ENCODE measurements at places on chromosomes 6 and 20. TPM values are rescaled to one million over a fixed set of nuclear protein-coding genes. Genes with fewer than 3 reads are reported as not detected.

The KIF25 gene
- total RNA-seq, result not detected

The MGME1 gene
- 37.1 TPM for total RNA-seq

The LRP11 gene
- 27.8 TPM for total RNA-seq

The BFSP1 gene
- 8.8 TPM for total RNA-seq

The ZNF831 gene
- 0.15 TPM for total RNA-seq

The WFDC13 gene
- total RNA-seq, result not detected

The TSBP1 gene
- not detected for total RNA-seq

GRCh38 chr20:57220337-57221145 lies 45.9 kb downstream of the BMP7 start:
- H3K27me3 ChIP-seq, result no peaks in the 10 kb centered on the region
- DNase-seq, result no peak
- no peak overlapping the region for H3K27ac ChIP-seq
- H3K4me1 ChIP-seq, result peaks cover 6% of the 10 kb centered on the region

GRCh38 chr20:40471261-40471629 lies 217.8 kb downstream of the MAFB start:
- no peak for DNase-seq
- H3K27me3 ChIP-seq, result peaks cover 6% of the 10 kb centered on the region
- no peaks in the 10 kb centered on the region for H3K36me3 ChIP-seq

DNA sequence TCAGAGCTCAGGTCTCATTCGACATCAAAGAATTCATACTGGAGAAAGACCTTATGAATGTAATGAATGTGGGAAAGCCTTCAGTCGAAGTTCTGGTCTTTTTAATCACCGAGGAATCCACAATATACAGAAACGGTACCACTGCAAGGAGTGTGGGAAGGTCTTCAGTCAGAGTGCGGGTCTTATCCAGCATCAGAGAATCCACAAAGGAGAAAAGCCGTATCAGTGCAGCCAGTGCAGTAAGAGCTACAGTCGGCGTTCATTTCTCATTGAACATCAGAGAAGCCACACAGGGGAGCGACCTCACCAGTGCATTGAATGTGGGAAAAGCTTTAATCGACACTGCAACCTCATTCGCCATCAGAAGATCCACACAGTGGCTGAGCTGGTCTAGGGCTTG lies 7.7 kb downstream of the ZSCAN9 start:
- peaks cover 30% of the 10 kb centered on the region for H3K36me3 ChIP-seq
- no peaks in the 10 kb centered on the region for H3K27me3 ChIP-seq
- H3K4me3 ChIP-seq, result no peak overlapping the region
- no peaks in the 10 kb centered on the region for H3K4me1 ChIP-seq
- H3K27ac ChIP-seq, result no peak overlapping the region
- no peak for DNase-seq

DNA sequence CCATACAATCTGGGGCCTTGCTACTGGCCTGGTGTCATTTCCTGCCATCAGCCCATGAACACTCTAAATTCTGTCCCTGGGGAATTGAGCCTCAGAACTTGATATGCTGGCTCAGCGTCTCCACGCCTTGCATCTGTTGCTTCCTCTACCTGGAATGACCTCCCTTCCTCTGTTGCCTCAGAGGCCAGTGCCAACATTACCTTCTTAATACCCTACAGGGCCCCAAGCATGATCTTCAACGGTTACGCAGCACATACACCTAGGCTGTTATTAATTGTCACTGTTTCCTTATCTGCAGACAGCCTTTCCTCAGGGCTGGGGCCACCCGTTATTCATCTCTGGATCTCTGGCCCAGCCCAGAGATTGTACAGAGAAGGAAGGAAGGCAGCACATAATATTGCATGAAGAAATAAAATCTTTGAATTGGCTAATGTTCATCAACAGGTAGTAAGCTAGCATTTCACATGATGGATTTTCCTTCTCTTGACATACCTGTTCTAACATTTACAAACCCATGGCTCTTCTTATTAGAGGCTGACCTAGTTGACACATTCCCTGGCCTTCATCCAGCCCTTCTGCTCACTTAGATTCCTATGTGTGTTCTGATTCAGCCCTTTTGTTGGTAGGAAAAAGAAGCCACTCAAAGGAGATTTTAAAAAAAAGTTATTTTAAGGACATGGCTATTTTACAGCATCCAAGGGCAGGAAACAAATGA lies 8.4 kb upstream of the RNF182 start:
- peaks cover 23% of the 10 kb centered on the region for H3K4me1 ChIP-seq
- H3K27ac ChIP-seq, result no peak overlapping the region
- no peaks in the 10 kb centered on the region for H3K36me3 ChIP-seq

DNA sequence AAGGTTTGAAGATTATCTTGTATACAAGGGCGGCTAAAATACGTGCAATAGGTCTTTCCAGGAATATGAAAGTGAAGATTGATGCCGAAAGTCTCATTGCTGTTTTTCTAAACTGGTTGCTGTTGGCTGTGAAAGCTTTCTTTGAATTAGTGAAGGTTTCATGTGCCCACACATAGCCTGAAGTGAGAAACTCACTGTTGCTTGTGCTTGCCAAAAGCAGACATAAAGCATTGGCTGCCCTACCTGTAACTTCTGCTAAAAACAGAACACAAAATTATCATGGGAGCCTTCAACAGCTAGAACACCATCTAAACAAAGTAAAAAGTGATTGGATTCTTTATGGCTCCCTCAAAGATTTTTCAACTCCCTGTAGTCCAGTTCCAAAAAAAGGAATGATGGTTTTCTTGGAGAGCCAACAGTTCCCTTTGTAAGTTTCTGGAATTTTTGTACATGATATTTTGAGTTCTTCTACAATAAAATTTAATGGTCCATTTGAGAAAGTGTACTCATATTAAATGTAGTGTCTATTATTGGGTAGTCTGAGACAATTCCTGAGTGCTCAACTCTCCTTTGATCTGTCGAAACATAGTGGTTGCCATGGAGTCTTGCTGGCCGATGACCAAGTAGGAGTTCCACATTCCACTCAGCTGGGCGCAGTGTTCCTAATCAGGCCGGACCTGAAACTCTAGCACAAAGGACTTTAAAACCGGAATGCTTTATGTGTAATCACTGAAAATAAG lies 68.5 kb downstream of the PLEKHG1 start:
- peaks cover 21% of the 10 kb centered on the region for H3K4me1 ChIP-seq
- no peak overlapping the region for H3K4me3 ChIP-seq
- no peaks in the 10 kb centered on the region for H3K36me3 ChIP-seq
- H3K27ac ChIP-seq, result no peak overlapping the region
- H3K27me3 ChIP-seq, result no peaks in the 10 kb centered on the region

GRCh38 chr6:51865996-51866395 lies 221.4 kb downstream of the PKHD1 start:
- no peaks in the 10 kb centered on the region for H3K4me1 ChIP-seq
- H3K36me3 ChIP-seq, result no peaks in the 10 kb centered on the region
- no peak overlapping the region for H3K27ac ChIP-seq
- no peak overlapping the region for H3K4me3 ChIP-seq
- no peaks in the 10 kb centered on the region for H3K27me3 ChIP-seq
- no peak for DNase-seq

GRCh38 chr6:42889815-42890214 lies 10.4 kb downstream of the RPL7L1 start:
- peak overlapping the region; percentile 93 for H3K4me3 ChIP-seq
- H3K4me1 ChIP-seq, result peaks cover 18% of the 10 kb centered on the region
- peaks cover 10% of the 10 kb centered on the region for H3K36me3 ChIP-seq
- no peak for DNase-seq

- no peak overlapping the region for H3K27ac ChIP-seq
- H3K4me1 ChIP-seq, result 0 out of 2 replicates have a peak, but pooled peaks cover 3% of the 10 kb centered on the region
- H3K27me3 ChIP-seq, result no peaks in the 10 kb centered on the region
- H3K36me3 ChIP-seq, result no peaks in the 10 kb centered on the region
Measured at GRCh38 chr6:10883312-10884244, 1.7 kb upstream of the GCM2 start.

GRCh38 chr20:6061544-6061943 lies 7.7 kb upstream of the LRRN4 start:
- H3K27ac ChIP-seq, result no peak overlapping the region
- no peak overlapping the region for H3K4me3 ChIP-seq
- DNase-seq, result no peak
- no peaks in the 10 kb centered on the region for H3K4me1 ChIP-seq
- no peaks in the 10 kb centered on the region for H3K27me3 ChIP-seq
- H3K36me3 ChIP-seq, result no peaks in the 10 kb centered on the region

DNA sequence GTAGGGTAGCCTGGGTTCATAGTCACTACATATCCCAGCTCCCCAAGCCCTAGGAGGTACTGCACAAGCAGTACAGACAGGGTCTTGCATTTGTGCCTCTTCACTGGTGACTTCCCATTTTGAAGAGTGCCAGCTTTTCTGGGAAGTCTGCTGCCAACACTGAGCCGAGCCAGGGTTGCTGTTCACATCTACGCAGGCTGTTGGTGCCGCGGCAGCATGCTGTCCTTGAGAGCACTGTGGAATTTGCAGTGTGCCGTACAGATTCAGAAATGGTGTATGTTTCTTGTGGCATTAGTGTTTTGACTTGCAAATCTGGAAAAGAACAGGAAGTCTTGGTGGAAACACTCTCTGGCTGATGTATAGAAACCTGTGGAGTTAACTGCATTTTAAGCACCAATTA lies 67.5 kb downstream of the JARID2 start:
- H3K27ac ChIP-seq, result no peak overlapping the region
- no peaks in the 10 kb centered on the region for H3K36me3 ChIP-seq
- no peaks in the 10 kb centered on the region for H3K27me3 ChIP-seq
- H3K4me1 ChIP-seq, result peaks cover 1% of the 10 kb centered on the region
- DNase-seq, result no peak

DNA sequence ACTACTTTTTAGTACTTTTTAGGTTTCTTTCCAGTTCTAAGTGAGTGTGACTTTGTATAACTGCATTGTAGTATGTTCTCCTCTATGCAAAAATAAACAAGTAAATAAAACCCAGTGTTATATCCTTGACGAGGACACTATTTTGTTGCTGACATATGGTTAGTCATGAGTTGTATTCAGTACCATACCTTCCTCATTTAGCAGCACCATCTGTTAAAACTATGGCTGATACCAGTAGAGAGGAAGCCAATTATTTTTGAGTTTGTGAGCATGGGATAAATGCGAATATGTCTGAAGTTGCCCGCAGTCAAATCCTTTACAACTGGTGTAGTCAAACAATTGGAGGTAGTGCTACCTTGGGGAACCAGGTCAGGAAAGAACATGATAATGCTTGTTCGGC lies 74.1 kb downstream of the CDKAL1 start:
- H3K27ac ChIP-seq, result no peak overlapping the region
- H3K36me3 ChIP-seq, result no peaks in the 10 kb centered on the region
- no peaks in the 10 kb centered on the region for H3K27me3 ChIP-seq

DNA sequence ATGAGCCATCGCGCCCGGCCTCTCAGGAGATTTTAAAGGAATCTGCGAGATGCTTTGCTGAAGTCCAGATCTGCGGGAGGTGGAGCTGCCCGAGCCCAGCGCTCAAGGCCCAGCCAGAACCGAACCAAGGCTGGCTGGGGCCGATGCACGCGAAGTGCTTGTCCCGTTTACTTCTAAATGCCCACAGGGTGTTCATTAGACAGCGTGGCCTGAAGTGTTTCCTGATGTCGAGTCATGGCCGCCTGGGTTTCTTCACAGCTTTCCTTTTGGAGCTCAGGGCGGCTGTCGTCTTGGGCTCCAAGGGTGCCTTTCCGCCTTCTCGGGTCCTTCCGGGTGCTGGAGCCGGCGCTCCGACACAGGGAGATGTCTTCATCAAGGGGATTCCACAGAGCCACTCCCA lies 25.1 kb upstream of the CCR6 start:
- no peaks in the 10 kb centered on the region for H3K27me3 ChIP-seq
- no peak overlapping the region for H3K4me3 ChIP-seq
- H3K36me3 ChIP-seq, result no peaks in the 10 kb centered on the region
- no peak overlapping the region for H3K27ac ChIP-seq

DNA sequence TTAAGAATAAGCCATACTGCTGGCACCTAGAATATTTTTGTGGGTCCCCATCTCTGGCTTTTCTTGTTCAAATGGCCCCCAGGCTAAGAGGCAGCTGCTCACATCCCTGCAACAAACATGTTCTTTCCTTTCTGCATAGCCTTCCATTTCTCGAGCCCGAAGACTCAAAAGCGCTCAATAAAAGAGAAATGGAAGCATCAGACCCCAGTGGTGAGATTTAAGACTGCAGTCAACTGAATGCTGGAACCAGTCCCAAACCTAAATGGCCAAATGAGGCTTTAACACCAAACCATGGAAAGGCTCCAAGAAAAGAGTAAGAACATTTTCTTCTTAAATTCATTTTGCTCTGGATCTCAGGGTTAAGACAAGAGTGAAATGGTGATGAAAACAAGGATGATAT lies 122.1 kb upstream of the TRAF3IP2 start:
- no peaks in the 10 kb centered on the region for H3K27me3 ChIP-seq
- H3K4me1 ChIP-seq, result no peaks in the 10 kb centered on the region
- H3K4me3 ChIP-seq, result no peak overlapping the region
- H3K36me3 ChIP-seq, result no peaks in the 10 kb centered on the region
- no peak overlapping the region for H3K27ac ChIP-seq
- peak; percentile 16 for DNase-seq
